Kidney epithelial cell (primary cell): ENCODE measurements at places on chromosomes 5 and 9. TPM values are rescaled to one million over a fixed set of nuclear protein-coding genes. Genes with fewer than 3 reads are reported as not detected.

The STK32A gene
- 2.9 and 3.7 TPM in 2 replicates for total RNA-seq

- no peak for DNase-seq
Measured at GRCh38 chr9:72906810-72907209, 46.0 kb downstream of the ALDH1A1 start.

- DNase-seq, result no peak
Measured at GRCh38 chr5:108983461-108984092, 235.9 kb downstream of the FER start.

DNA sequence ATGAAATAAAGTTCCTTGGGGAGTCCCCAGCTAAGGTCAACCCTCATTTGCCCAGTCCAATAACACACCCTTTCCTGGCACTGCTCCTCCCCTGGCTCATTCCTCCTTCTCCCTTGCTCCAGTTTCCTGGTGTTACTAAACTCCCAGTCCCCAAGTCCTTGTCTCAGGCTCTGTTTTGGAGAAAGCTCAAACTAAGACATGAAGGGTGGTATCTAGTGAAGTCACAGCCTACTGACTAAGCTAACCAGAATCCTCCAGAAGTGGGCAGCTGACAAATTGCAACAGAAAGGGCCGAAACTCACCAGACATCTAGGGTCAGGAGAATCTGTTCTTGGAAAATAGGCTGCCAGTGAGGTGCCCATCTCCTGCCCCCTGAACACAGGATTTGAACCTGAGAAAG lies 118.7 kb upstream of the NEK6 start:
- no peak for DNase-seq

The BTNL3 gene
- total RNA-seq, result not detected in 2 replicates

- no peak for DNase-seq
Measured at GRCh38 chr5:27311544-27311943, 273.2 kb upstream of the CDH9 start.

The CSF1R gene
- total RNA-seq, result 0.41 and 0.75 TPM in 2 replicates

The PDZD2 gene
- 5.5 and 6.7 TPM in 2 replicates for total RNA-seq

DNA sequence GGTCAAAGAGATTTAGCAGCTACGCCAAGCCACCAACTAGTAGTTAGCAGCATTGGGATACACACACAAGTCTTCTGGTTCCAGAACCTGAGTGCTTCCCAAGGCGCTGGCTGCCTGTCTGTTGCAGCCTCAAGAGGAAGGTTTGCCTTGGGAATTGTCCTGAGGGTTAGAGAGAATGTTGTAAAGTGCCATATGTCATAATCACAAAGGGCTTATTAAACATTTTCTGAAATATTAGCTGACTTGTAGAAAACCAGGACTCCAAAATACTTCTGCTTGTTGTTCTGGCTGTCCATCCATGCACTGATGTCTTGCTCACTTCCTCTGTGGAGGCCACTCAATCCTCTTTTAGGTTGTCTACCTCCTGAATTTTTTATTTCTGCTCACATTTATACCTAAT lies 46.3 kb downstream of the SLC36A1 start:
- DNase-seq, result no peak

DNA sequence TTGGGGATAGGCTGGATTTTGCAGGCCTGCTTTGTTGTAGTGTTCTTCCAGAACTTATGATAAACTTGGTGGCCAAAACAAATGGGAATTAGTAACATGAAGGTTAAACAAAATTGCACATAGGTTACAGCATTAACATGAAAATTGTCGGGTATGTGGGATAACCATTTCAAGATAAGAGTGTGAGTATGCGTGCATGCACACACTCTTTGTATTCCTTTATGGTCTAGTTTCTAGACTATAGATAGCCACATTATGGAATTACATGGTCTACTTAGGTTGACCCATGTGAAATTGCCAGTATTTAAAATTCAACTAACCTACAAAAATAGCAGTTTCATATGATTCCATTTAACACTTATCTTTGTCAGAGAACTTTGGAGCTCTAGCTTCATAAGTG lies 1.4 kb downstream of the HMGCR start:
- no peak for DNase-seq

The DIAPH1 gene
- total RNA-seq, result 99.7 and 103 TPM in 2 replicates

DNA sequence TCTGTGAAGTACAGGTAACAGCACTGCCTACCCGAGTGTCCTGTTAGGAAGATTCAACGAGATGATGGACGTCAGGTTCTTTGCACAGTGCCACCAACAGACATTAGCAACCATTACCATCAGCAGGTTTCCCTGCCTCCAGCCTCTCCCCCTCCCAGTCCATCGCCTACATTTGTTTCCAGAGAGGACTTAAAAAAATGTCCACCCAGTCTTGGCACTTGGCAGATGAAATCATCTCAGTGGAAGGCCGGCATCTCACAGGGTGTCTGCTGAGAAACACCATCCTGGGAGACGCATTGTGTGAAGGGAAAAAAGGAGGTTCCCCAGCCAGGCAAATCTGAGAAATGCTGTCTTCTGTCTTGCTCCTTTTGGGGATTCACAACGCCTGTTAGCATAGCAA lies 58.2 kb downstream of the CRB2 start:
- no peak for DNase-seq

- no peak for DNase-seq
Measured at GRCh38 chr5:130476325-130476724, 572.1 kb downstream of the CHSY3 start.
